ENCODE measurements at places on chromosomes 12 and 14.

GRCh38 chr12:4370265-4370664 lies 9.2 kb downstream of the FGF23 start:
- DNase-seq = no peak

DNA sequence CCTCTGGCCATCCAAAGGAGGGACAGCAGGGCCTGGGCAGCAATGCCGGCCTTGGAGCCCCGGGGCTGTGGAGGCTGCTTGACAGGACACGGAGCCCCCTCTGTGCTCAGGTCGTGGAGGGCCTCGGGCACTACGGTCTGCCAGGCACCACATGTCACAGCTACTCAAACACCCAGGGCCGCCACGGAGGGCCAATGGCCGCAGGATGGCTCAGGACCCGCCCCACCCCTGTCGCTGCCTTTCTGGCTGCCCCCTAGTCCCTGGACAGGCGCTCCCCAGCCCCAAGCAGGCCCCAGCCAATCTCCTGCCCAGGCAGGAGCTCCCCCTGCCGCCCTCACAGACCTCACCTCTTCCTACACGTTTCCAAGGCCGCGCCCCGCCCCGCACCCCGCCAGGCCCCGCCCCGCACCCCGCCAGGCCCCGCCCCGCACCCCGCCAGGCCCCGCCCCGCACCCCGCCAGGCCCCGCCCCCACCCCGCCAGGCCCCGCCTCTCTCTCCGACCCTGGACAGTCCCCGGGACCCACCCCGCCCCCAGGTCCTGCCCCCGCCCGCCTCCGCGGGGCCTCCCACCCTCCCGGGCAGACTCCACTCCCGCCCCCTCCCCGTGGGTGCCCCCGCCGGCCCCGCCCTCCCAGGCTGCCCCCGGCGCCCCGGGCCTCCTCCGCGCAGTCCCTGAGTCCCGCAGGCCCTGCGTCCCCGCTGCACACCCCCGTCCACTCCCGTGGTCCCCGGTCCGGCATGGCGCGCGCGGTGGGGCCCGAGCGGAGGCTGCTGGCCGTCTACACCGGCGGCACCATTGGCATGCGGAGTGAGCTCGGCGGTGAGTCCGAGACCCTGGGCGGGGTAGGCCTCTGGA lies at the start of gene ASPG:
TSS of gene ASPG (plus strand) at position 669 of the 857 bp plus-strand sequence. CDS start at position 740, 71 bp downstream.
- DNase-seq = no peak

GRCh38 chr14:68367536-68367935 lies 425.3 kb downstream of the ZFP36L1 start:
- DNase-seq = no peak

- no peak for DNase-seq
Observed at GRCh38 chr14:64478634-64479250, 13.4 kb downstream of the AKAP5 start.

DNA sequence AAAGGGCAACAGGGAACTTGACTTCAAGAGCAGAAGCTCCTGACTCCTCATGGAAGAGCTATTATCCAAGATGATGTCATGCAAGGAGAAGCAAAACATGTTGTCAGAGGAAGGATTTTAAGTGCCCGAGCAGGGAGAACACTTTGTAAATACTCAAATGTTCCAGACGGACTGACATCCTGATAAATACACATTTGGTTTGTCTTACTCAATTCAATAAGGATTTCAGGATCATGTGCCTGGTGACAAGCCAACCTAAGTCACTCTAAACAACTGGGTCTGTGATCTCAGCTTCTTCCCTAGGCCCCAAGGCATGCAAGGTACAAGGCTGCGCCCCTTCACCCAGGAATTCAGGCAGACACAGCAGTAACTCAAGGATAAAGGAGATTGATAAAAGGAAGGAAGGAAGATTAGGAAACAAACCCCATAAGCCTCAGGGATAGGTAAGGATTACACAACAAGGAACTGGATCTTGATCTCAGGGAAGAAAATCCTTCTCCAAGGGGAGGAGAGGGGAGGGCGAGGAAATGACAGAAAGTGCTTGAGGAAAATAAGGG lies 26.8 kb upstream of the CEBPE start:
- DNase-seq = no peak

GRCh38 chr12:100801320-100801719 lies 6.7 kb downstream of the ANO4 start:
- no peak for DNase-seq

- DNase-seq = no peak
Observed at GRCh38 chr14:100723830-100724437, 2.8 kb upstream of the DLK1 start.

GRCh38 chr14:76770521-76771436 lies 9.5 kb downstream of the VASH1 start:
- DNase-seq = no peak

DNA sequence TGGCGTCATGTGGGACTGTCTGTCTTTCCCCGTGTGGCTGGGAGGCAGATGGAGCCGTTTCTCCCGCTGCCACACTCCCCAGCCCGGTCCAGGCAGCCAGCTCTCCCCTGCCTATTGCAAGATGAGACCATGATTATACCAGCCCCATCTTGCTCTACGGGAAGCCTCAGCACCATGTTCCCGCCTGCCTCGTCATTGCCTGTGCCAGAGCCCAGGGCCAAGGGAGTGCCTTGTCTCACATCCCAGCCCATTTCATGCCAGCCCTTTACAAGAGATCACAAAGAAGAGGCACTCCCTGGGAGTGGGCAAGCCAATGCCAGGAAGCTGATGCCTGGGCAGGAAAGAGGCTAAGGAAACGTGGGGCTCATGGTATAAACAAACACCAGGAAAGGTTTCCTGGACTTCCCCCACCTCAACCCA lies 23.9 kb downstream of the GPR68 start:
- DNase-seq = no peak

DNA sequence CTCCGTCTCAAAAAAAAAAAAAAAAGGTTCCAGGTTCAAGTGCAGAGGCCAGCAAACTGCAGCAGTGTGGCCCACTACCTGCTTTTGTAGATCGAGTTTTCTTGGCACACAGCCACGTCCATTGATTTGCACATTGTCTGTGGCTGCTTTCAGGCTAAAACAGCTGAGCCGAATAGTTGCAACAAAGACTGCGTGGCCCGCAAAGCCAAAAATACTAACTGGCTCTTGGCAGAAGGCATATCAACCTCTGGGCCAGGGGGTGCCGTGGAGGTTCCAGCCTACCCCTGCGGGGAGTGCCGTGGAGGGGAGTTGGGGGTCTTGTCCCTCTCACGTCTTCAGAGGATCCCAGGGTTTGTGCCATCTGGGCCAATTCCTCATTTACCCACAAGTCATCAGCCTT lies 170.1 kb downstream of the ADGRD1 start:
- DNase-seq = no peak

- DNase-seq = no peak
Observed at GRCh38 chr12:2359725-2360629, 307.2 kb downstream of the CACNA1C start.

- no peak for DNase-seq
Observed at GRCh38 chr14:34336501-34336900, 125.5 kb downstream of the SPTSSA start.

- DNase-seq = no peak
Observed at GRCh38 chr14:68263563-68264259, 444.1 kb downstream of the RAD51B start.

GRCh38 chr12:111768159-111768895 lies 1.6 kb downstream of the ALDH2 start:
- DNase-seq = peak; percentile 39

DNA sequence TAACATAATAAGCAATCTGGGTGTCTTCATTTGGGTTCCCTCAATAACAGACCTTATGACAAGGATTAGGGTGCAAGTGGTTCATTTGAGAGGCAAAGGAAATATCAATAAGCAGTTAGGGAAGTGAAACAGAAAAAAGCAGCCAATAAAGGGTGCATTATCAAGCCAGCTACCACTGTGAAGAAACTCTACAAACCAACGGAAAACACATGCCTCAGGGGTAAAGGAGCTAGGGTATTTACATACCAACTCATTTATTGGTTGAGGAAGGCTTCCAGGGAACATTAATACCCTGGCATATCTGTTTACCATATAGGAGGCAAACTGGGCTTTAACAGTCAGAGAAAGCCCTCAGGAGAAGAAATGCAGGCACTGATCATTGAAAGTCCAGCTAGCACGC lies 22.7 kb upstream of the IFNG-AS1 start:
- DNase-seq = no peak

DNA sequence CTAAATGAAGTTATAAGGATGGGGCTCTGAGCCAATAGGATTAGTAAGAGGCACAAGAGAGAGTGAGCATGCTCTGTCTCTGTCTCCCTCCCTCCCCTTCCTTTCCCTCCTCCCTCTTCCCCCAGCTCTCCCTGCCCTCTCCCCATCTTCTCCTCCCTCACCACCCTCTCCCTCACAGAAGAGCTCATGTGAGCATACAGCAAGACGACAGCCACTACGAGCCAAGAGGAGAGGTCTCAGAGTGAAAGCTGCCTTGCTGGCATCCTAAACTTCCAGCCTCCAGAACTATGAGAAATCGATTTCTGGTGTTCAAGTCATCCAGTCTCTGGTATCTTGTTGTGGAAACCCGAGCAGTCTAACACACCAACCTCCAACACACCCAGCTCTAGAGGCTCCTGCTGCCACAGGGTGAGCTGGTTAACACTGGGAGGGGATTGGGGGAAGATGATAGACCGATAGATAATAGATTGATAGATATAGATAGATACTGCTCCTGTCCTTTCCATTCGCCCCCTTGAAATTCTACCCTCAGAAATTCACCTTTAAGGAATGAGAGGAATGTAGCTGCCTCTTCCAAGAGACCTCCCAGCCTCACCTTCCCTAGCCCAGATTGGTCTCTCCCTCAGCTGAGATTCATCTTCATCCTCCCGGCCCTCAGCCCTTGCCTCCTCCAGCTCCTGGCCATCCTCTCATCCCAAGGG lies 25.8 kb upstream of the ACTN1 start:
- DNase-seq = no peak

GRCh38 chr12:88471331-88472045 lies 108.8 kb downstream of the KITLG start:
- DNase-seq = no peak

- DNase-seq = no peak
Observed at GRCh38 chr12:47972895-47973294, 9.5 kb downstream of the TMEM106C start.

- DNase-seq = no peak
Observed at GRCh38 chr12:49885663-49886461, 17.8 kb downstream of the FAIM2 start.

DNA sequence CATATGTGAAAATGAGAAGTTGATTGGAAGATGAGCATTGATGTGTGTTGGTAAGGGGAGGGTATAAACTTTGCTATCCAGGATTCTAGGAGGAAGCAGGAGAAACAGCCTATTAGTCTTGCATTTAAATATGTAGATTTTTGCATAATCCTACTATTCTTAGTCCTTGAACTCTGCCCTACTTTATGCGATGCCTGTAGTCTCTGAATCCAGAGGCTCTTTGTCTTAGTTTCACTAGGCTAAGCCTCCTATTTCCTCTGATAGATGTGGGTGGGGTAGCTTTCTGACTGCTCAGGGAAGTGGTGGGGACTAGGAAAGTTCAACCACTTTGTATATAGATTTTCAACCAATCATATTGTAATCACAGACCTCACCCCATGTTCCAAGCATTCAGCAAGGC lies 49.5 kb upstream of the KCNC2 start:
- no peak for DNase-seq

- no peak for DNase-seq
Observed at GRCh38 chr12:106288494-106289195, 13.9 kb upstream of the TCP11L2 start.

DNA sequence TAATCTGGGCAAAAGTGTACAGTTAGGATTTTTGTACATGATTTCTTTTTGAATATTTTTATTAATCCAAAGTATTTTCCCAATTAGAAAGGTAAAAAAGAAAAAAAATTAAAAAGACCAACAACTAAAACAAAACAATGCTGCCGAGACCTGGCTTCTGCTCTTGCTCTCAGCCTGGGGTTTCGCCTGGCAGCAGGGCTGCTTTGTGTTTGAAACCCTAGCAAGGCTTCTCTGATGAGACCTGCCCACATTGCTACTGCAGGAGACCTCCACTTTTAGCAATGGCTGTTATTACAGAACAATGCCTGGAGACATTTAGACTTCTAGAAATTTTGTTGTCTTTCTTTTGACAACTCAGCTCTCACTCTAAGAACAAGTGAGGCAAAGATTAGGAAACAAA lies 1153.0 kb upstream of the TMEM132C start:
- no peak for DNase-seq

DNA sequence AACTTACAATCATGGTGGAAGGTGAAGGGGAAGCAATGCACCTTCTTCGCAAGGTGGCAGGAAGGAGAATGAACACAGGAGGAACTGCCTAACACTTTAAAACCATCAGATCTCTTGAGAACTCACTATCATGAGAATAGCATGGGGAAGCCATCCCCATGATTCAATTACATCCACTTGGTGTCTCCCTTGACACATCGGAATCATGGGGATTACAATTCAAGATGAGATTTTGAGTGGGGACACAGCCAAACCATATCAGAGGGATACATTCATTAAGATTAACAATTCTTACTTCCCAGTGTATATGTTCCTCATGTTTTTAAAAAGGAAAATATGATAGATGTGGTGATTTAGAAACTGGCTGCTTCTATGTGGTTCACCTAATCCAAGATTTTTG lies 117.9 kb downstream of the PDE3A start:
- no peak for DNase-seq

GRCh38 chr12:109714141-109714912 lies 702 bp downstream of the FAM222A start:
- peak; percentile 55 for DNase-seq

DNA sequence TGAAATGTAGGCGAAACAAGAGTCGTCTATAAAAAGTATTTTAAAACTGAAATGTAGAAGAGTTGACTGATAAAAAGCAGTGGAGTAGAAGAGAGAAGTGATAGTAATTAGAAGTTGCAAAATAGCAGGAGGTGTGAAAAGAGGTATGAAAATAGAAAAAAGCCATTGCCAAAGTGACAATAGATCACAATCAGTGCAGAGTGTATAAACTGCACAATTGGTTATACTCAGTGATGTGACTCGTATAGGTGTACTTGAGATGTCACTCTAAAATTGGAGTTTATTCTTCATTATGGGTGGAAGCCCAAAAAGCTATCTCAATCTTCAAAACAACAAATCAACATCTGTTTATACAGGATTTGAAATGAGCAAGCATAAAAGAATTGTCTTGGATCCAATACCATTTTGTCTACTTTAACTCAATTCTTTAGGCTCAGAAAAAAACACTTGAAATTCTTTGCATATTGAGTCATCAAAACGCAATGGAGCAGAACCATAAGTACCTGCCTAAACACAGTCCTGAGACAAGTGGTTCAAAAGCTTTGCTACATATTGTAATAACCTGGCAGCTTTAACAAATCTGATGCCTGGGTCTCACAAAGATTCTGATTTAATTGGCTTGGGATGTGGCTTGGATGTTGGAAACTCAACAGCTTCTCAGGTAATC lies 8.8 kb downstream of the IKBIP start:
- DNase-seq = peak; percentile 72

- DNase-seq = peak; percentile 82
Observed at GRCh38 chr12:109844983-109845823, 12.0 kb upstream of the TRPV4 start.

GRCh38 chr12:59763835-59764234 lies 168.0 kb downstream of the SLC16A7 start:
- DNase-seq = no peak

DNA sequence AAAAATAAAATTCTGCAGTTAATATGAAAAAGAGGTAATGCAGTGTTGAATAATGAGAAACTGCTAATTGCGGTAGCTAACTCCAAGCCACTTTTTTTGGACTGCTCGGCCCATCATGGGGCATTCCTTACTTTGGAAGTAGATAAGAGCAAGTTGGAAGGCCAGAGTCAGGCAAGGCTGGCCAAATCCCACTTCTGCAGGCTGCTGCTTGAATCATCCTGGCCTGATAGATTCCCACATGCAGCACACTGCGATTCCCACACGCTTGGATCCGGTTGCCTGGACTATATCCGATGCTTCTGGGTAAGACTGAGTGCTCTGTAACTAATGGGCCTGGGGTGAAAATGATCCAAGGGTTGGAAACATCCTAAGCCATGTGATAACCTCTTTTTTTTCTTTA lies 10.6 kb downstream of the EIF2B2 start:
- DNase-seq = no peak
